Body of pancreas (tissue), 4 donors: ENCODE measurements at places on chromosomes 11 and 22. TPM values are rescaled to one million over a fixed set of nuclear protein-coding genes. Genes with fewer than 3 reads are reported as not detected.

The FRMD8 gene
- total RNA-seq, result 46.8 TPM

The ZNF214 gene
- total RNA-seq, result 4.3 TPM

The ROBO4 gene
- 13.2 TPM for total RNA-seq

The FANCF gene
- total RNA-seq, result 9.6 TPM

The CD3G gene
- not detected for total RNA-seq

The UBTFL1 gene
- not detected for total RNA-seq

The TMEM126B gene
- 23.3 TPM for total RNA-seq

The KRTAP5-1 gene
- not detected for total RNA-seq

The UPB1 gene
- total RNA-seq, result not detected

The CPT1B gene
- total RNA-seq, result 34.9 TPM

The SYCE3 gene
- total RNA-seq, result not detected

The CECR2 gene
- total RNA-seq, result 3.4 TPM

The PANX2 gene
- total RNA-seq, result 3.1 TPM

The ELMOD1 gene
- not detected for total RNA-seq

The OR2D2 gene
- total RNA-seq, result not detected

The PDE2A gene
- total RNA-seq, result 7.0 TPM

The YAP1 gene
- total RNA-seq, result 38.9 TPM

The MMP1 gene
- 34.8 TPM for total RNA-seq

The NAALADL1 gene
- total RNA-seq, result 1.6 TPM

The OR4A5 gene
- not detected for total RNA-seq

The OR51B2 gene
- not detected for total RNA-seq

The BTBD18 gene
- total RNA-seq, result not detected

The MS4A3 gene
- not detected for total RNA-seq

The SLC16A8 gene
- not detected for total RNA-seq

The PATE4 gene
- total RNA-seq, result not detected

The PRR33 gene
- not detected for total RNA-seq

The YDJC gene
- 63.0 TPM for total RNA-seq

The PIWIL4 gene
- 6.5 TPM for total RNA-seq

The ART1 gene
- total RNA-seq, result not detected

The ANGPTL5 gene
- total RNA-seq, result not detected

The CNGA4 gene
- not detected for total RNA-seq
